ENCODE measurements at places on chromosomes 12 and 14.

GRCh38 chr14:105387530-105387922, 10.8 kb upstream of the TEX22 start:
- DNase-seq: no peak

DNA sequence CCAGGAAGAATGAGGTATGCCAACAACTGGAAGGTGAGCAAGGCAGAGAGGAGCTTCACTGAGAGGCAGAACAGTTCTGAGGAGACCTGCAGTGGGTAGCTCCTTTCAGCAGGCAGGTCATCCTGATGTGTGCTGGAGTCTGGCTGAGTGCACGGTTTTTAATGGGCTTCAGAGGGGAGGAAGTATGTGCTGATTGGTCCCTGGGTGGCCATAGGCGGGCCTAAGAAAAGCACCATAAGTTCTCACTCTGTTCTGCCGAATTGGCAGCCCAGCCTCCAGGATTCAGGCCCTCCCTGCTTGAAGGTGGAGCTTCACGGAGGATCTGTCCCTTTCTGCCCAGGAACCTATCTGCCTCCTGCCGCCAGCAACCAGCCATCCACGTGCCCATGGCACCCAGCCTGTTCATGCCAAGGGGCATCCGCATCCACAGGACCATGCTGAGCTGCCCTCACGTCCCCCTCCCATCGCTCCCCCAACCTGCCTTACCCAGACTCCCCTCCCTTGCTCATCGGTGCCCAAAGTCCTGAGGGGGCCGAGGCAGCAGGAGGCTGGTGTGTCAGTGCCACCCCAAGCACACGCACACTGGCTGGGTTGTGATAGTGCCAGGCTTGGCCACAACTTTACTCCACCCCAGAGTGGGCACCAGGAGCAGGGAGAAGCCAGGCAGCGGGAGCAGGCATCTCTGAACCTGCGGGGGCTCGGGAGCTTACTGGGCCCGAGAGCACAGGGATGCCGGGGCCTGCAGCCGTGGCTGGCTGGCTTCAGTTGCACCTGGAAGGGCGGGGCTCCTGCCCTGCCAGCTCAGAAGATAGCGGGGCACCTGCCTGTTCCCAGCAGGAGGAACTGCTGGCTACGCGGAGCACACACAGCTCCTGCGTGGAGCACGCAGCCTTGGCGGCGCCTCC, 608.4 kb upstream of the FOXG1 start:
- DNase-seq: no peak

GRCh38 chr12:46177837-46178608, 90.8 kb downstream of the SLC38A1 start:
- DNase-seq: no peak

GRCh38 chr14:22524784-22525161, 64.3 kb downstream of the DAD1 start:
- no peak for DNase-seq

- DNase-seq: no peak
Observed at GRCh38 chr12:65681226-65681625, 143.1 kb upstream of the HMGA2 start.

DNA sequence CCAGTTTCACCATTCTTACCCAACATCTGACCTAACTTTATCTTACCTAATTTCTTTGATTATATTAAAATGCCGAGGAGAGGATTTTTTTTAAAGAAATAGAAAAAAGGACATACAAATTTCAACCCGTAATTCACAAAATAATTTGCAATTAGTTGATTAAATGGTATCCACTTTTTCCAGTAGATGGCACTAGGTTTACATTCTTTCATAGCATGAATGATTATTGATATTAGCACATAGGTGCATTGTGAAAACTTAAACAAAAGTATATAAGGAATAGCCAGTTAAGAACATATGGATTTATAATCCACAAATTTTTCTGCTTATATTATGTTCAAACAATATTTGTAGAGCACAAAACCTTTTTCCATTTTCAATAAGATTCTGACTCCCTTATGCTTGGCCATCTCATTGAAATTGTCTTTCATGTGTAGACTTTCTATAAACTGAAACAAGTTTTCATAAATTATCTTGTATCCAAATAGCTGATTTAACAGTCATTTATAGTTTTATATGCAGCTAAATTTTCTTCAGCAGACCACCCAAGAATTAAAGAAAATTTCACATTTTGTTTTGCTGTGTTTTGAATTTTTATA, 35.3 kb downstream of the MSRB3 start:
- DNase-seq: peak; percentile 42

DNA sequence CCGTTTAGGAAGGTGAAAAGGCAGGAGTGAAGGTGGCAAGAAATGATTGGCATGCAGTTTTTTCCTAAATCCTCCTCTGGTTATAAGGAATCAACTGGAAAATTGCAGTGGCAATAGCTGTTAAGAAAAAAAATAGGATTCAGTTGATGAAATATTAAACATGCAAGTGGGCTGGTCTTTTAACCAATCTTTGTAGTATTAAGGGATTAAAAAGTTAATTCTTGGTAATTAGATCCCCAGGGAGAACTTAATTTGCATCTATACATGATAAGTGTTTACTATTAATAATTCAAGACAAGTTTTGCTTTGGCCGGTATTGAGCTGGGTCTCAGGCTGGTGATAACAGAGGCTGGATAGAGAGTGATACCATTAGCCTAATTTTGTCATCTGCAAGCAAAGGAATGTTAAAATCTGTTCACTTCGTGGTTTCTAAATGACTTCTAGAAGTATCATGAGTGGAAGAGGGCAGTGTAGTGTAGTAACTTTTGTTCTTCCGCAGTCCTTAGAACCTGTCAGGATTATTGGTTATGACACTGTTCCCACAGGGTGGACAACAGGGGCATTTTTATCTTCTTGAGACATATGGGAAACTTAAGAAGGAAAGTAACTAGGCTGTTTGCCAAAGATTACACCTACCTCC, 118.5 kb downstream of the PRKCH start:
- DNase-seq: no peak

GRCh38 chr14:57375156-57375555, 15.2 kb upstream of the NAA30 start:
- DNase-seq: no peak

- no peak for DNase-seq
Observed at GRCh38 chr14:33509454-33509853, 441.4 kb downstream of the EGLN3 start.

DNA sequence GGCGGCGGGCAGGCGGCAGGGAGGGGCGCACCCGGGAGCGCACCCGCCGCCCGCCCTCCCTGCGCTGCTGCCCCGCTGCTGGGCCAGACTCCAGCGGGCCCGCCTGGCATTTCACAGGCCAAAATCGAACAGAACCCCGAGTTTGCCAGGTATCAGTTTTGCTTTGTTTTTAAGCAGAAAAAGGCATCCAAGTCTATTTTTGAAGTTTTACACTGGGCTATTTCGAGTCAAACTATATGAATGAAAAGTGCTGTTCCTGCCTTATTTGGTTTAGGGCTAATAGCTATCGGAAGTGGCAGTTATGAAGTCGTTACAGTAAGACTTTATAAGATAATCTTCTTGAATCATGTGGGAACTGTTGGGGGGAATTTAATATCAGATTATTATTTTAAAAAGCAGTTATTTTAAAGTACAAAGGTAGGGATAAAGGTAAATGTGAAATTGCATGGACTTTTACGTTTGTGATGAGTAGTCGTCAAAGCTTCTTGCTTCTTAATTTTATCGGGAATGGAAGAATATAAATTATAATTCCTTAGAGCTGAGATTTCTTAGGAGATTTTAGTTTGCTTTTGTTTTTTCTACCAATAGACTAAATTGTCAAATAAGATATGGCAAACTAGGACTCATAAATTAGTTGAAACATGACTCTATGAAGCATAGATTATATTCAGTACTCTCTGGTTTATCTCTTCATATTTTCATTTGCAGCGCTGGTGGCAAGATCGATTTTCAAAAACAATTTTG, 1.1 kb downstream of the MSRB3 start:
- DNase-seq: no peak

DNA sequence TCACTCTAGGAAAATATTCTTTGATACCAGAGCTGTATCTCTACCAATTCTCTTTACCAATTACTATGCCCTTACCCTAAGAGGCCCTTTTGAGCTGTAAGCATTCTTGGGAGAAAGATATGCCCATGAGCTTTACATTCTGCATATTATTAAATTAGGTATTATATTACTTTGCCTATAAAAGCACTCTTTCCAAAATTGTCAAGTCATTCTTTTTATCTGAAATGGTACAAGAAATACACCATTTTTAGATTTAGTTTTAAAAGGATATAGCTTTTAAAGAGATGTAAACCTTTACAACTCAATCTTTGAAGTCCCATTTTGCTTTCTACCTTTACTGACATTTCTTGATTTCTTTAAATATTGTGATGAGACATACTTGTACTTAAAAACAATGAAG, 343.5 kb downstream of the C12orf50 start:
- DNase-seq: no peak

- no peak for DNase-seq
Observed at GRCh38 chr14:94636744-94637412, 24.7 kb downstream of the SERPINA3 start.

DNA sequence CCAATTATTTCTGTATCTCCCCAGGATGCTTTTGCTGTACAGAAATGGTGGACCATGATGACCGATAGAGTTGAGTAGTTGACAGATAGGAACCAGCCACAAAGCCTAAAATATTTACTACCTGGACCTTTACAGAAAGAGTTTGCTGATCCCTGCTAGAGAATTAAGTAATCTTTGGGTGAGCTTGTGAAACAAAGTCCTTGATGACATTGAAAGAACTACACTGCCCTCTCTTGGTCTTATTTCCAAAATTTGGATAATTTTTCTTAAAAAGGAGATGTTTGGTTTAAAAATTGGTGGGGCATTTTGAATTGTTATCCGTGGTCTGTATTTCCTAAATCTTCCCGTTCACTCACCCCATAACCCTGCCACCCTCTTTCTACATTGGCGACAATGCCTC, 13.7 kb upstream of the TCTN1 start:
- peak; percentile 35 for DNase-seq

GRCh38 chr14:77474479-77475177, 16.7 kb downstream of the AHSA1 start:
- no peak for DNase-seq

DNA sequence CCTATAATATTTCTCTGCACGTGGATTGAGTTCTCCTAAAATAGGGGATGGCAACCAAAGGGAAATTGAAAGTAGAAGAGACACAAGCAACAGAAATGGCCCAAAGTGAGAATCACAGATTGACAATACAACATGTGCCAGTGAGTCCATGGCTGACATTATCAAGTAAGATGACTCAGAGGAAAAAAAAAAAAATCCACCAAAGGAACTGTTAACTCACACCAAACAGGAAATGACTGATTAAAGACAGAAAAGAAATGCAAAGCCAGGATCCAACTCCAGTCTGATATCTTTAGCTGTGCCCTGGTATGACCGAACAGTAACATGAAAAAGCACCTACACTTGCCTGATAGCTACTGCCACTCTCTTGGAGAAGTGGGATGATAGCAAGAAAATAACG, 485.0 kb downstream of the PRKD1 start:
- no peak for DNase-seq

DNA sequence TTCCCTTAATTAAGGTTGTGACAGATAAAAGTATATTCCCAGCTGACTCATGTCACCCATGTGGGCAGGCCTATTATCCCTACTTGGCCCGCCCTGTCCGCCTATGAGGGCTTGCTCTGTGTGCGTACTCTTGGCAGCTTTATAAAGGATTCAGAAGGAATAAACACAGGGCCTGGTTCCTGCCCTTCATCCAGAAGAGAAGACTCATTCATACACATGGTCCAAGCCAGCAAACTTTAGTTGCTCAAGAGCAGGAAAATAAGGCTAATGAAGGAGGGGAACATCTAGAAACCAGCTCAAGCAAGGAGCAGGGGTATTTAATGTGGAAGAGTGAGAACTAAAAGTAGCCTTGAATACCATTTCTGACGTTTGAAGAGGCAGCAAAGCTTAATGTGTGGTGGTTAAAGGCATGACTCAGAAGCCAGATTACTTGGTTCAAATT, 141.9 kb downstream of the CRADD start:
- no peak for DNase-seq

- DNase-seq: no peak
Observed at GRCh38 chr12:126966498-126966897, 1300.5 kb upstream of the TMEM132C start.

DNA sequence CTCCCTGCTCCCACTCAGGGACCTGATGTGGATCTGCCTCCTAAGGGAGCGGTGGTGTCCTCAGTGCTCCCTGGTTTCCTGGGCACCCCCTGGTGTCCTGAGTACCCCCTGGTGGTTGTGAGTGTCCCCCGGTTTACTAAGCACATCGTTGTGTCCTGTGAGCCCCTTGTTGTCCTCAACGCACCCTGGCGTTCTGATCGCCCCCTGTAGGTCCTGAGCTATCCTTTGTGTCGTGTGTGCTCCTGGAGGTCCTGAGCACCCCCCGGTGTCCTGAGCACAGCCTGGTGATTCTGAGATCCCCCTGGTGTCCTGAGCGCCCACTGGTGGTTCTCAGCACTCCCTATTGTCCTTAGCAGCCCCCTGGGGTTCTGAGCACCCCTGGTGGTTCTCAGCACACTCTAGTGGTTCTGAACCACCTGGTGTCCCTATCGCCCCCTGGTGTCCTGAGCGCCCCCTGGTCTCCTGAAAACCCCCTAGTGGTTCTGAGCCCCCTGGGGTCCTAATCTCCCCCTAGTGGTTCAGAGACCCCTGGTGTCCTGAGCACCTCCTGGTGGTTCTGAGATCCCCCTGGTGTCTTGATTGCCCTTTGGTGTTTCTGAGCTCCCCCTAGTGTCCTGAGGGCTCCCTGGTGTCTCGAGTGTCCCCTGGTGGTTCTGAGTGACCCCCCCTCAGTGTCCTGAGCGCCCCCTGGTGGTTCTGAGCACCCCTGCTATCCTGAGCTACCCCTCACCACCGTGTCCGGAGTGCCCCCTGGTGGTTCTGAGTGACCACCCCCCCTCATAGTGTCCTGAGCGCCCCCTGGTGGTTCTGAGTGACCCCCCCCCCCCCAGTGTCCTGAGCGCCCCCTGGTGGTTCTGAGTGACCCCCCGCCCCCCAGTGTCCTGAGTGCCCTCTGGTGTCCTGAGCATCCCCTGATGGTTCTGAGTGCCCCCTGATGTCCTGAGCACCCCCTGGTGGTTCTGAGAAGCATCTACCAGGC, 615.1 kb downstream of the TMEM121 start:
- DNase-seq: peak; percentile 32

- DNase-seq: peak; percentile 34
Observed at GRCh38 chr14:69005432-69006148, 26.5 kb upstream of the ACTN1 start.

- DNase-seq: no peak
Observed at GRCh38 chr12:87929346-87929745, 99.9 kb downstream of the C12orf50 start.
